T-helper 2 cell (primary cell): ENCODE measurements at places on chromosomes 11 and 22.

DNA sequence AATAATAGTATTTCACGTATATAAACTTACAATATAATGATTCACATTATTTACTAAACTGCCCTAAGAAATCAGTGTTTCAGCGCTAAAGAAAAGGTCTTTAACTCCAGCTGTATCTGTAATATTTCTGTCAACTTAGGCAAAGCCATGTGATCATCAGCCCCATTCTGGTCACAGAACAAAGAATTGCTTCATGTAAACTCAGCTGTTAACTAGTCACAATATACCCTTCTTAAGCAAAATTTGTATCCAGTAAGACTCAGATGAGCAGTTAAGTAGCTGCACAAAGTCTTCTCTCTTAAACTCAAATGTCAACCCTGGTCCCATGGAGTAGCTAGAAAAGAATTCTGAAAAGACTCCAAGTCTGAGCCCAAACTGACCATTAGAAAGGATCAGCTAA lies 26.6 kb downstream of the HPS5 start:
- DNase-seq = no peak

- DNase-seq = no peak
Measured at GRCh38 chr11:64590763-64591221, at the start of gene SLC22A12. TSS of gene SLC22A12 (plus strand) at chr11:64591220. CDS start at chr11:64591557, 337 bp downstream.

- no peak for DNase-seq
Measured at GRCh38 chr11:131850507-131850906, 480.1 kb downstream of the NTM start.

GRCh38 chr22:47573141-47573540 lies 810.7 kb downstream of the TBC1D22A start:
- no peak for DNase-seq

DNA sequence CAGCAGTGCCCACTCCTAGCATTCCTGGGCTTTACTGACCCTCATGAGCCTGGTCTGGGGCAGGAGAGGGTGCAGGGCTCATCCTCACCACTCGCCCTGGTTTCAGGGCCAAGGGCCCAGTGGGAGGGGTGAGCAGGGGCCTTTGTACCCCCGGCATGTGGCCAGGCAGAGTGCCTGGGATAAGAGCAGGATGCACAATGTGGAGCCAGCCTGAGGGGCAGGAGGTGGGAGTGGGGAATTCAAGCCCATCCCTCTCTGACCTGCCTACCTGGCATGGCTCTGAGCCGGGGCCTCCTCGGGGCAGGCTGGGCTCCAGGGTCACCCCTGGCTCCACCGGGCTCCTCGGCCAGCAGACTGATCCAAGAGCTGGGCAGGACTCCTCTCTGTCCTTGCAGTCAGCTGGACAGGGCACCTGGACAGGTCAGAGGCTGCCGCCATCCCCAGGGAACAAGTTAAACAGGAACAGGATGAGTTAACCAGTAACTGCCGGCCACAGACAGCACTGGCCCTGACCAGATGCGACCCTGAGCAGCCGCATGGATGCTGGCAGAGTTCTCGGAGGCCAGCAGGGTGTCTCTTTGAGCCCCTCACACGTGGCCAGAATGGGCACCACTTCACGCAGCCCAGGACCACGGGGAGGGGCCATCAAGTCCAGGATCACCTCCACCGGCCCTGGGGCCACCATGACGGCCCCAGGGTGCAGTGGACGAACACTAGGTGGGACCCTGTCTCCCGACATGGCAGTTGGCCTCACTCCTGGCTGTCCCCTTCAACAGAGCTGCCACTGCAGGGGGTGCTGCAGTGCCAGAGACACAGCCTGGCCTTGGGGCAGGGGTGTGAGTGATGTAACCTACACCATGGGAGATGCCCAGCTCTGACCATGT lies 5.0 kb downstream of the SIGIRR start:
- no peak for DNase-seq

- DNase-seq = no peak
Measured at GRCh38 chr11:11589437-11589836, 32.4 kb downstream of the GALNT18 start.

- no peak for DNase-seq
Measured at GRCh38 chr11:73306069-73306841, 1.8 kb upstream of the ARHGEF17 start.

DNA sequence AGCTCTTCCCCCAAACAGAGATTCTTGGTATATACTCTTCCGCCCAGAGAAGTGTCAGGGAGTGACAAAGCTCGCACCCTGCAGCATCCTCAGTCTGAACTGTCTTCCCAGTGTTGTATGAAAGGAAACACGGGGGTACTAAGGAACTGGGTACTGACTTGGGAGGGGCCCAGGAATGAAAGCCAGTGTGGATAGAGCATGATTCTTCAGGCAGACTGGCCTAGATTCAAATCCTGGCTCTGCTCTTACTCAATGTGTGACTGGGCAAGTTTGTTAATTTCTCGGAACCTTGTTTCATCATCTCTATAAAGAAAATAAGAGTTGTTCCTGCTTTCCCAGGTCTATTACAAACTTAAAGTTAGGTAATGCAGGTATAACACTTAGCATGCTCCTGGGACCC lies 266.0 kb upstream of the NARS2 start:
- no peak for DNase-seq

DNA sequence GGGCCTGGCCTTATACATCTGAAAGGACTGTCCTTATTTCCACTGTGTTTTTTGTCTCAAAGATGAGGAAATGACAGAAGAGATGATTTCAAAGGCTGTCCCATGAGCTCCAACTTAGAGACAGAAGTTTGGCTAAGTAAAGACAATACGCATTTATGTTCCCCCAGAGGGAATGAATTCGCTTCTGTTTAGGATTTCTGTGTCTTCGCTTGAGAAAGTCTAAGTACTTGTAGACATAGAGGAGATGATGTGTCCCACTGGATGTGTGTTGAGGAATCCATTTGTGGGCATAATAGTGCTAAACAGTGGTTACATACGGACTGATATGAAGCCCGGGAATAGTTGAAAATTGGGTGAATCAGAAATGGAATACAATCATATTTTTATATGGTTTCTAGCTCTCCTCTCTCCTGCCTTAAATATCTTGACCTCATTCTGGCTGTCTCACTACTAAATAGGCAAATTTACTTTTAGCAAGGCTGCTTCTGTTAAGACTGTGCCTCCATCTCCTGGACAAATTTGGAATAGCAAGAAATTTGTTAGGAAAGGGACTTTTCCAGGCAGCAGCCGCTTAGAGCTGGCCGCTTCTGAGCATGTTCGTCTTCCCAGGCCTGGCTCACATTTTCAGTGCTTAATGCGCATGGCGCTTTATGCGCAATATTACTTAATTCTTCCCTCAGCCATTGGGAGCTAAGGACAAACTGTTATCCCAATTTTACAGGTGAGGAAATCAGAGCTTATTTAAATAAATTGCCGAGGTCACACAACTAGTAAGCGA lies 1.9 kb upstream of the PEX26 start:
- peak; percentile 12 for DNase-seq

DNA sequence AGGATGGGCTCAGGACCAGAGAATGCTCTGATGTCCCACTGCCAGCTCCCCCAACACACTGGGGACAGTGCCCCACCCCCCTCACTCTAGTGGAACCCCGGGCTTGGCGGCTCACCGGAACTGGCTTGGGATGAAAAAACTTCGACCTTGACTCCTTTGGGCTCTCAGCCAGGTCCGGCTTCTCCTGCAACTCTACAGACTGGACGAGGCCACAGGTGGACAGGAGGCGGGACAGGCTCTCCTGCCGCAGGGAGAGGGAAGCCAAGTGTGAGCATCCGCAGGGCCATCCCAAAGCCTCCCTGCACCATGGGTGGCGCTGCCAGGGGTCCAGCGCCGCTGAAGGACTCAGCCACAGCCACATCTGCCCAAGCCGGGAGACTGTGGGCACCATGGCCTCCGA lies 3.7 kb downstream of the RRP7A start:
- DNase-seq = no peak

DNA sequence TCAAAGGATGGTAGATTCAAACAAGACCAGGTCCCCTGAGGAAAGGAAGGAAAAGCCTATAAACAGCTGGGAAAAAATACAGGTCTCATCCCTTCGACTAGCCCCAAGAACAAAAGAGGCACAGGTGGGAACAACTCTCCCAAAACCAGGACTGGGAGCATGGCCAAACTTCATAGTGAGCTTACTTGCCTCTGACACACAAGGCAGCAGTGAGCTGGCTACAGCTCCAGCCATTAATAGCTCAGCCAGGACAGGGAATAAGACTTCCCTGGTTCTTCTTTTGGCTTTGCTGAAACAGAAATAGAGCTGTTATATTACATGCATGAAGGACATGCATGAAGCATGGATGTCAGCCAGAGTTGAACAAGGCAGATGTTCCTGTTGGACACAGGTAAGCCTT lies at the start of gene OR10A2:
Gene OR10A2, plus strand, starts transcription at position 97 of the 400 bp plus-strand sequence. CDS start 6,698 bp downstream, outside the sequence.
- DNase-seq = no peak

- no peak for DNase-seq
Measured at GRCh38 chr11:106457727-106458126, 380.3 kb downstream of the AASDHPPT start.
